Activated naive CD8-positive, alpha-beta T cell treated with anti-CD3 and anti-CD28 coated beads for 36 hours (primary cell): ENCODE measurements at places on chromosomes 7 and 10.
A peak's percentile ranks its signal among the peaks of the same experiment; 100 is the strongest.

- no peak for DNase-seq
Measured at GRCh38 chr10:122295451-122295809, 24.3 kb downstream of the BTBD16 start.

GRCh38 chr7:17005271-17005670, 123.5 kb upstream of the AGR3 start:
- DNase-seq: no peak

- no peak for DNase-seq
Measured at GRCh38 chr10:4266416-4267085, 481.5 kb upstream of the KLF6 start.

DNA sequence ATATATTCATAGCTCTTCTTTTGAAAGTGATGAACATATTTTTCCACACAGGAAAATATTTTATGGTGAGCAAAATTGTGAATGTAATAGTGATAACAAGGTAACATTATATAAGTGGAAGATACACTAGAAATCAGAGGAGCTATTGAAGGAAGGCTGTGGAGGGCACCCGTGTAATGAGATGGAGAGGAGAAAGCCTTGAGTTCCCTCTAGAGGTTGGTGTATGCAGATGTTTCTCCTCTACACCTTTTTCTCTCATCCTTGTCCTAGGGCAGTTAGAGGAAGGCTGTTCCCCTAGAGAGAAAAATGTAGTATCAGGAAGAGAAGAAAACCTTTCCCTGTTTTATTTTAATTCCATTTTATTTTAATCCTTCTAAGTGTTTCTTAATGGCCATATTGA, 54.6 kb upstream of the NRG3 start:
- DNase-seq: no peak

GRCh38 chr10:101018600-101019439, 12.1 kb downstream of the PDZD7 start:
- peak; percentile 85 for DNase-seq

- no peak for DNase-seq
Measured at GRCh38 chr7:93889261-93889660, 1.3 kb downstream of the TFPI2 start.

- DNase-seq: no peak
Measured at GRCh38 chr10:83816942-83817341, 322.4 kb upstream of the GHITM start.
